ENCODE measurements at places on chromosomes 5 and 9.

GRCh38 chr9:23582836-23583235, 243.2 kb downstream of the ELAVL2 start:
- no peak for DNase-seq

GRCh38 chr9:6484210-6484609, 71.2 kb downstream of the UHRF2 start:
- DNase-seq, result no peak

GRCh38 chr5:153601377-153601776, 110.9 kb downstream of the GRIA1 start:
- no peak for DNase-seq

- no peak for DNase-seq
These were observed 284.5 kb upstream of the VLDLR start for GRCh38 chr9:2337131-2337530.

- no peak for DNase-seq
These were observed 567.3 kb upstream of the KLF4 start for GRCh38 chr9:108056805-108057386.

GRCh38 chr5:147639321-147639720, 129.5 kb upstream of the DPYSL3 start:
- DNase-seq, result no peak

- no peak for DNase-seq
These were observed 19.3 kb upstream of the WNT8A start for GRCh38 chr5:138064526-138064925.

DNA sequence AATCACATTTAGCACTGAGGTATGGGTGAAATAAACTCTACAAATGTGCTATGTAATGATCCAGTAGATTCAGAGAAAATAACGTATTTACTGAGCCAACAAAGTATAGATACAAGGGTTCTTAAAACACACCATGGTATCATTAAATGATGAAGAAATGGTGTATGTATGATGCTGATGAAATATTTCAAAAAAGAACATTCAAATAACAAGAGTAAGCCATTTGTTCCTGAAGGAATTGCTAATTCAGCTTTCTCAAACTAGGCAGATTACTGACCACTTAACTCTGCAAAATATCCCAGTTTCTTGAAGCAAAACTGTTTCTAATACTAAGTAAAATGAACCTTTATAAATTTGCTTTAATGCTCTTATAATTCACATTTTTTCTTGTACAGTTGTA, 97.6 kb upstream of the IFNE start:
- DNase-seq, result no peak

DNA sequence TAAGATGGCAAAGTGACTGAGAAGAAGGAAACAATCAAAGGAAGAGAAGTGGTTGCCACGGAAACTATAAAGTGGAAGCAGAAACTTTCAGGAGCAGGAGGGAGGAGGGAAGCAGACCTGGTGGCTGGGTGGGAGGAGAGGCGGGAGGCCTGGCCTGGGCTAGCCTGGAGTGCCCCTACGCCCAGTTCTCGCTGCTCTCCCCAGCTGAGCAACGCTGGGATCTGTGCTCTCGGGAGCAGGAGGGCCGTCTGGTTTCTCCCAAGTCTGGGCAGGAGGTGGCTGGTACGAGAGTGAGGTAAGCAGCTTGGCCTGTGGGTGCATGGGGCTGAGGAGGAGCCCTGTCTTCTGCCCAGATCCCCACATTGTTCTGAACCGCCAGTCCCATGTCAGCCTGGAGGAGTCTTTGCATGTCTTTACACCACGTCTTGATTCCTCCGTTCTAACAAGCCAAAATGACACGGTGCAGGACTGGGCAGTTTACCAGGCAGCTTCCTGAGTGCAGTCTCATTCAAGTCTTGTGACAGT, 15.0 kb upstream of the DAB2IP start:
- no peak for DNase-seq

Measured in NB4 (cell line).